Vagina (tissue), 2 donors: ENCODE measurements at places on chromosomes 4 and X. TPM values are rescaled to one million over a fixed set of nuclear protein-coding genes. Genes with fewer than 3 reads are reported as not detected.

Gene PASD1
- total RNA-seq, result not detected

Gene PRR32
- not detected for total RNA-seq

Gene FANCB
- total RNA-seq, result 0.74 TPM

Gene JCHAIN
- total RNA-seq, result 2.7 TPM

Gene NLGN4X
- 2.5 TPM for total RNA-seq

Gene GPRIN3
- total RNA-seq, result 6.1 TPM

Gene PJA1
- total RNA-seq, result 13.0 TPM

Gene SSX4
- total RNA-seq, result not detected

Gene RNF175
- total RNA-seq, result 2.2 TPM

Gene GPRASP2
- 10.8 TPM for total RNA-seq

Gene CACNA1F
- 0.25 TPM for total RNA-seq

Gene TMEM271
- 0.25 TPM for total RNA-seq

Gene CLIC2
- total RNA-seq, result 15.5 TPM

Gene NAT8L
- total RNA-seq, result 1.7 TPM

Gene TMEM192
- total RNA-seq, result 7.1 TPM

Gene FGB
- total RNA-seq, result not detected

Gene WFS1
- total RNA-seq, result 91.8 TPM

Gene NSUN7
- total RNA-seq, result 5.6 TPM

- no peak for DNase-seq
Measured at GRCh38 chr4:82741188-82741587, 57.4 kb downstream of the SCD5 start.

- DNase-seq, result no peak
Measured at GRCh38 chrX:30228526-30228925, 1.9 kb upstream of the MAGEB3 start.

GRCh38 chr4:157996061-157997028, 176.5 kb downstream of the GASK1B start:
- no peak for DNase-seq

GRCh38 chr4:151671541-151672059, 89.2 kb downstream of the GATB start:
- DNase-seq, result no peak

DNA sequence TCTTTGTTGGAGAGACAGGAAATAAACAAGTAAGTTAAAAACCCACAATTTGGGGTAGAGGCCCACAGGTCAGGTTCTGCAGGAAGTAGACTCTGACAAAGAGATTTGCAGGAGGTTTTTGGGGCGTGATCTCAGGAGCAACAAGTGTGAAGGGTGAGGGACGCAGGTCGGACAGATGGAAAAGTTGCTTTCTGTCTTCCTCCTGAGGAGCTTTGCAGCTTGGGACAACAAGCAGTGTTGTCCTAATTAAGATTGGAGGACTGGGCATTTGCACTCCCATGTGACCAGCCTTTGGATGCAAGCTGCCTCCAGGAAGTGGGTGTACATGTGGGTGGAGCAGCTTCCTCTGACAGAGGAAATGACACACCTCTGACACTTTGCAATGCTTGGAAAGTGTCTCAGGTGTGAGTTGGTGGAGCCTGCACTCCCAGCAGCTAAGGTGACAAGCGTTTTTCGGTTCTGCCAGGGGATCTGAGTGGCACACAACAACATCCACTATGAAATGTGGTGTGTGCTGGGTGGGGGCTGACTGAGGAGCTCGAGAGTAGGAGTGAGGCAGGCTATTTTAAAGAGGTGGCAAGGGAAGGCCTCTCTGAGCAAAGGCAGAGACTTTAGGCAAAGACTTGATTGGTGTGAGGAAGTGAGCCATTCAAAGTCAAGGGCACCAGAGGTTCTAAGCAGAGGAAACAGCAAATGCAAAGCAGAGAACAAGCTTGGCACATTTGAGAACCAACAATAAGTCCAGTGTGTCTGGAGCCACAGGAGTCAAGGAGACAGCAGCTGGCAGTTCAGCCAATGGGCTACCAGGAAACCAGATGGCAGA, 339.8 kb upstream of the GATB start:
- DNase-seq, result no peak

GRCh38 chrX:53312946-53313727, 31.8 kb upstream of the IQSEC2 start:
- DNase-seq, result no peak

DNA sequence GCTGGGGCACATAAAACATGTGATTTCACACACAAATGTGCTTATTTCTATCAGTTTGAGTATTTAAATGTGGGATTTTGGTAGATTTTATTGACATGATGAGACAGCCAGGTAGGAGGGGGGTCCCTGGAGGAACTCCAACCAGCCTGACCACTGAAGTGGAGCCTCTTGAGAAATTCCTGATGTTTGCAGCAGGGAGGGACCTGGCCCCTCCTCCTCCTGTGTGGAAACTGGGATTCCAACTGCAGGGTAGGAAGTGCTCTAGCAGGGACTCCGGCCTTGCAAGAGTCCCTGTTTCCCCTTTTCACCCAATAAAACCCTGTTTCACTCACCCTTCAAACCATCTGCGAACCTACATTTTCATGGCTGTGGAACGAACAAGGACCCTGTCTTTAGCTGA, 2224.0 kb upstream of the AGA start:
- no peak for DNase-seq

DNA sequence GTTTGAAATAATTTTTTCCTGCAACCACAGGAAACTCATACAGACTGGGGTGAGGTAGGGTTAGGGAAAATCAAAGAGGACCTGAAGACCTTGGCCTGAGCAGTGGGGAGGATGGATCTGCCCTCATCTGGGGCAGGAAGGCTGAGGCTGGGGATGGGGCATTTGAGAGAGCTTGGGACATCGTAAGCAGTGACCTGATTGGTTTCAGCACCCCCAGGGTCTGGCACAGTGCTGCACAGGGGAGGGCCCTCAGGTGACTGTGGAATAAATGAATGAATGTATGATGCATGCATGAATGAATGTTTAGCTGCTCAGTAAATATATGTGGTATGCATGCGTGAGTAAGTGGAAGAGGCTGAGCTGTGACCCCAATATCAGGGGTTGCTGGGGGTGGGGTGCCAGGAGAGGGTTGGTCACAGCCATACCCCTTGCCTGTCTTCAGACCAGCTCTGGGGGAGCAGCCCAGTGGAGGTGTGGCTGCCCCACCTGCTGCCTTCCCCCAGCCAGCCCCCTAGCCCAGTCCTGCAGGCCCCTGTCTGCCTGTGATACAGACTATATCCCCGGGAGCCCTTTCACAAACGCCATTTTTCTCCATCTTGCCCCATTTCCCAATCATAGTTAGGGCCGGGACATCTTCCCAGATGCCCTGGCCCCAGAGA, 11.0 kb upstream of the TNIP2 start:
- no peak for DNase-seq

DNA sequence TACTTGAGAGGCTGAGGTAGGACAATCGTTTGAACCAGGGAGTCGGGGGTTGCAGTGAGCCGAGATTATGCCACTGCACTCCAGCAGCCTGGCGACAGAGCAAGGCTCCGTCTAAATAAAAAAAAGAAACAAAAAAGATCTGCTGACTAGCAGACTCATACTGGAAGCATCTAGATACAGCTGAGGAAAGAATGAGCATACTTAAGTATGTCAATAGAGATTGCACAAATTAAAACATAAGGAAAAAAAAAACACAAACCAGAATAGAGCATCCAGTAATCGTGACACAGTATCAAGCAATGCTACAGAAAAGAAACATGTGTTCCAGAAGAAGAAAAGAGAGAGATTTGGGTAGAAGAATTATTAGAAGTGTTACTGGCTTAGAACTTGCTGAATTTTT, 105.5 kb upstream of the SPOCK3 start:
- DNase-seq, result no peak

DNA sequence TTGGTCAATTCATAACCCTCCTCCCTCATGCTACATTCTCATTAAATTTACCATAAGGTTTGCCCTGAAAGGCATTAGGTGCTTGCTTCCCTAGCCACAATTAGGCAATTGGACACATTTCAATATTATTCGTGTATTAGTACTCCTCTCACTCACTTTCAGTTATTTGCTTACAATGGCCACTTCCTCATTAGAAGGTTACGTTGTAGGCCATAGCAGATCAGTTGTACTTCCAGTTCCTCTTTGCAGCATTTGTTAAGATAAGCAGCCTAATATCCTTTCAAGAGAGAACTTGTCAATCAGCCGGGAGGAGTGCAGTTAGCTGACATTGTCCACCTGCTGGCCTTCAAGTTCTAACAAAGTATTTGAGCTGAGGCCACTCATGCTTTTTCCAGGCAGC, 1017.2 kb downstream of the PCDH7 start:
- DNase-seq, result no peak

DNA sequence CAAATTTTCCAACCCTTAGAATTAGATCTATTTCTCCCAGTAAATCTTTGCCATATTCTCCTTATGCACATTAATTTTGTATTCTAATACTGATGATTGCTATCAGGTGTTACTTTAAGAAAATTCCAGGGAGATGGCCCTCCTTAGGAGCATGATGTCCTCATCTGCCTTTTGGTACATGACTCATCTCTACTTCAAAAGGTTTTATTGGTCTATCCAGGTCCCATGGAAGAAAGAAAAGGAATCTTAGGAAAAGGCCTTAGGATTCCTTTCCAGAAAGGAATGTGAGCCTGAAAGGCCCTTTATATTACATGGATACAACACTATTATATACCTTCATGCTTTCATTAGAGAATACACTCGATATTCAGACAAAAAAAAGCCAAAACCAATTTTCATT, 968.2 kb downstream of the STIM2 start:
- no peak for DNase-seq

DNA sequence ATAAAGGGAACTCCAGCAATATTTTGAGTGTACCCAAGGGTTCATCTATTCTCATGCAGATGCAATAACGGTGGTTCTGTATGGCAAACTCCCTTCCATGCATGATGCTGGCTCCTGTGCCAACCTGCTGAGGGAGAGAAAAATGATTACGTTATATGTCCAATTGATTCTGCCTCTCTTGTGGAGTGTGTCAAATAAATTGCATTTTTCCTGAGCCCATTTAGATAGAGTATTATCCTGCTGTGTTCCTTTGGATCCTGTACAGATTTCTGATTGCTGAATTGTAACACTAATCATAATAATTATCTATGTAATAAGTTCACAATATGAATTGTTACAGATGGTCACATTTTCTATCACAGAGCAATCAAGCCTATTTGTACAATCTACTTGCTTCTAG, 821.7 kb downstream of the C4orf33 start:
- no peak for DNase-seq

- no peak for DNase-seq
Measured at GRCh38 chr4:120052856-120053255, 13.8 kb downstream of the MAD2L1 start.

- no peak for DNase-seq
Measured at GRCh38 chr4:148850257-148850995, 408.2 kb upstream of the NR3C2 start.

GRCh38 chrX:389021-389441, 2.3 kb upstream of the PPP2R3B start:
- no peak for DNase-seq

DNA sequence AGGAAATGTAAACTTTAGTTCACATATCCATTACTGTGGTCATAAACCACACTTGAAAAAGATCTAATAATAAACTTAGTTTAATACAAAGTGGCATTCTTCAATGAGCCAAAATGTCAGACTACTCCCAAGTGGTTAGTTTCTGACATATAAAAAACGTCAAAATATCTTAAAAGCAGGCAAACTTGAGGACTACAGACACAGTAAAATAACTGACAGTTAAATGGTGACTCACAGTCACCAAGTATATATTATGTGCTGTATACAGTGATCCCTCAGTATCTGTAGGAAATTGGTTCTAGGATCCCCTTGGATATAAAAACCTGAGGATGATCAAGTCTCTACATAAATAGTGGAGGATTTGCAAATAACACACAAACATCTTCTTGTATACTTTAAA, 11.6 kb upstream of the CORIN start:
- DNase-seq, result no peak

GRCh38 chr4:33649471-33649870, 2594.8 kb downstream of the ARAP2 start:
- DNase-seq, result no peak

GRCh38 chrX:10566716-10567097, 53.7 kb downstream of the MID1 start:
- no peak for DNase-seq

DNA sequence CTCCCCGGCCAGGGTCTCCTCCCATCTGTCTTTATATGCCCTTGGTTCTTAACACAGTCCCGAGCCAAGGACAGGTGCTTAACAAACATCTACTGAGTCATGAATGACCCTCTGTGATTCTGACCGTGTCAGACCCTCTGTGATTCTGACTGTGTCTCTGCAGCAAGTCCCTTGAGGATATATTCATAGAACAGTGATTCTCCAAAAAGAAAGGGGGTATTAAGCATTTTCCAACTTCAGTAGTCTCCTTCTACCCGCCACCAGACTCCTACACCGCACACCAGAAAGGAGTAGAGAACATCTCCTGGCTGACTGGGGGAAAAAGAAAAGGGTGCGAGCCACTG, 13.6 kb downstream of the ACSL1 start:
- DNase-seq, result no peak

- no peak for DNase-seq
Measured at GRCh38 chr4:152038238-152038637, 277.4 kb upstream of the GATB start.

GRCh38 chr4:101938836-101939235, 148.3 kb downstream of the BANK1 start:
- DNase-seq, result no peak

DNA sequence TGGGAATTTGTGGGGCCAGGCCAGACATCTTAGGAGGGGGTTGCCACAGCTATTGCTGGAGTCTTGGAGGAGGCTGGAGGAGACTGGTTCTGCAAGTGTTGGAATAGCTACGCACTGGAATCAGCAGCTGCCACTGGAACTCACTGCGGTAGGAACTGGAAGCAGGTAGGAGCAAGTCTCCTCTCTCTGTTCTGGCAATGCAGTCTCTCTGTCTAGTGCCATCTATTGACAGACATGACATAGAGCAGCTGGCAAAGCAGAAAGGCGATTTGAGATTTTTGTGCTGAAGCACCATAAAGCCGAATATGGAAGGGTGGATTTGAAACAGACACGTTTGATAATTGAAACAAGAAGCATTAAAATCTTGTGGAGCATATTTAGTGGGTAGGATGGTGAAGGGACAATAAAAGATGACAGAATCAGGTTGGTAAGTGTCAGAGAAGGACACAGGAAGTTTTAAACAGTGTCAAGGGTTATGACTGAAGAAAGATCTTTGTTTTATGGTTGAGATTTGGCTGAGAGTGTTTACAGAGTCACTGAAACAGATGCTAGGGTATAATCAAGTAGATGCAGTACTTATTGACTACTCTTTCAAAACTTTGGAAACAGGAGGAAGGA, 23.5 kb upstream of the SYNPO2 start:
- DNase-seq, result no peak

DNA sequence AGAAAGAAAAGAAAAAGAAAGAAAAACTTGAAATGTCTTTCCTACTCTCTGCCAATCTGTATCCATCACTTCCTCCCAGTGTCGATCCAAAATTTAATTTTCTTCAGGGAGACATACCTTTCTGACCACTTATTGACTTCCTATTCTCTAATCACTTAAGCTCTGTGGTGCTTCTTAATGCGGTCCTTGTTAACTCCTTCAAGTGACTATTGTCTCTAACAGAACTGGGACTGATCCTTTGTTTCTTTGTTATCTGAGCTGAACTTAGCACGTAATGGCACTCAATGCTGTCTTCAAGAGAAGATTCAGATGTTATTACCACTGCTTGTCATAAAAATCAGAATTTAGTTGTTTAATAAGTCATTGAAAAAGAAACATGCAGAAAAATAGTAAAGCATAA, 31.2 kb downstream of the LARP7 start:
- DNase-seq, result no peak

GRCh38 chr4:103400405-103400804, 202.3 kb upstream of the CENPE start:
- no peak for DNase-seq
